ENCODE measurements at places on chromosomes 11 and 22.

DNA sequence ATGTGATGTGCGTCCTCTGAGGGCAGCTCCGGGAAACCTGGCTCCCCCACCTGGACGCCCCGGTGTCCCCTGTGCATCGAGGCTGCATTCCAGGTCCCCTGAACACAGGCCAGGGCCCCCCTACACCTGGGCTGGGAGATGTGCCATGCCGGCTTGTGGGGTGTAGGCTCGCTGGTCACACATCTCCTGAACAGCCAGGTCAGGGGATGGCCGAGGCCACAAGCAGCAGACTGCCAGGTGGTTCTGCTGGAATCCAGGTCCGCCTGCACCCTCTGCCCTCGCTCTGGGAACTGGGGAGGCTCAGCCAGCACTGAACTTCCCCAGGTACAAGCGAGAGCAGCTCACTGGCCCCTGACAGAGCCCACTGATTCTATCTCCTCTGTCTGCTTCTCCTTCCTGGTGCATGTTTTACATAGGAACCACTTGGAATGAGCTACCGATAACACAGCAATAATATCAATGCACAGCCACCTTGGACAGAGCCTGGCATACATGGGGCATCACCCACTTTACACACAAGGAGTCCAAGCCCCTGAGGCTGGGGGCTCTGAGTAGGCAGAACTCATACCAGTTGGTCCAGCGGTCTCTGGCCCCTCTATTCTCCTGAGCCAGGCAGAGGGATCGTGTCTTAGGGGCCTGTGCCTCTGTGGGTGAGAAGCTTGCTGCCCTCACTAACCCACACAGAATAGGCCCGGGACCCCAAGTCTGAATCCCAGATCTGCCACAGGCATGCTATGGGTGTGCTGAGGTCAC is 46.8 kb downstream of the TBX1 start:
- DNase-seq, result no peak

DNA sequence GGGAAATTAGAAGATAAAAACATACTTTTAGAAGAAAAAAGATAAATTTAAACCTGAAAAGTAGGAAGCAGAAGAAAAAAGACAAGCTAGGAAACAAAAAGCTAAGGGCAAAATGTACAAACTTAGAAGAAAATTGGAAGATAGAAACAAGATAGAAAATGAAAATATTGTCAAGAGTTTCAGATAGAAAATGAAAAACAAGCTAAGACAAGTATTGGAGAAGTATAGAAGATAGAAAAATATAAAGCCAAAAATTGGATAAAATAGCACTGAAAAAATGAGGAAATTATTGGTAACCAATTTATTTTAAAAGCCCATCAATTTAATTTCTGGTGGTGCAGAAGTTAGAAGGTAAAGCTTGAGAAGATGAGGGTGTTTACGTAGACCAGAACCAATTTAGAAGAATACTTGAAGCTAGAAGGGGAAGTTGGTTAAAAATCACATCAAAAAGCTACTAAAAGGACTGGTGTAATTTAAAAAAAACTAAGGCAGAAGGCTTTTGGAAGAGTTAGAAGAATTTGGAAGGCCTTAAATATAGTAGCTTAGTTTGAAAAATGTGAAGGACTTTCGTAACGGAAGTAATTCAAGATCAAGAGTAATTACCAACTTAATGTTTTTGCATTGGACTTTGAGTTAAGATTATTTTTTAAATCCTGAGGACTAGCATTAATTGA is 1.0 kb downstream of the MALAT1 start:
- no peak for DNase-seq

- no peak for DNase-seq
Measured at GRCh38 chr11:21495879-21496278, 697.0 kb upstream of the ANO5 start.

- no peak for DNase-seq
Measured at GRCh38 chr11:120224361-120224760, 13.5 kb downstream of the OAF start.

- DNase-seq, result no peak
Measured at GRCh38 chr11:125376117-125376516, 119.9 kb downstream of the FEZ1 start.

DNA sequence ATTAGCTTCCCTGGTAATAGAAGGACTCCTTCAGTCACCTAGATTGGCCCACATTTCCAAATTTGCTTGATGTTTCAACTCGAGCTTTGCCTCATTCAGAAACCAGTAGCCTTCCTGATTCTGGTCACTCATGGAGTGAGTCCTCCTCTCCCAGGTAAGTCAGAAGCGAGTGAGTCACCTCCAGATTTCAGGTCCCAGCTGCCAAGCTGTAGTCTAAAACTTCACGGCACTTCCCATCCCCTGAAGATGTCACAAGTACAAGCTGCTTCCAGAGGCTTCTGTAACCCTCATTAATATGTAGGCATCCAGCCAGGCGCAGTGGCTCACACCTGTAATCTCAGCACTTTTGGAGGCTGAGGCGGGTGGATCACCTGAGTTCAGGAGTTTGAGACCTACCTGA is 23.5 kb downstream of the ARHGAP8 start:
- no peak for DNase-seq

DNA sequence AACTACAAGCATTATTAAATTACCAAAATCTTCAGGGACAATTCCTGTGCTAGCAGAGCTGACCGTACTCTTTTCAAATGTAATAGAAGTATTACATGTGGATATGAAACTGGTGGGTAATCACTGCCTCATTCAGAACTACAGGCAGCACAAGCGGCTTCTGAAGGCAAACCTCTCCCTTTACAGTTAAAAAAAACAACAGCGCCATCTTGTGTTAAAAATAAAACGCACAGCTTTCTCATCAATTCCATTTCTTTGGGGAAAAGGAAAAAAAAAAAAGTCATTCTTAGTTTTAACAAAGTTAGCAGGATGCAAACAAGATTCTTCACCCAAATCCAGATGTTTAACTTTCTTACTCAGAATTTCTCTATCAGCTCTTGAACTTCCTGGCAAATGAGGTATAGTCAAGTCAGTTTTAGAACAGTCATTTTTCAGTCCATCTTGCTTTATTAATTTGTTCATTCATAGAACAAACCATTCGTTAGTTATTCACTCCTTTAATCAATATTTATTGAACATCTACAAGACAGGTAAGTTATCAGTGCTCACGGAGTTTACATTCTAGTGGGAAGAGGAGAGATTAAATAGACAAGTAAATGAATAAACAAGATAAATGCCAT is 331.8 kb upstream of the MPPED2 start:
- DNase-seq, result peak; percentile 45

GRCh38 chr22:36549033-36549432 is 20.1 kb upstream of the EIF3D start:
- no peak for DNase-seq

DNA sequence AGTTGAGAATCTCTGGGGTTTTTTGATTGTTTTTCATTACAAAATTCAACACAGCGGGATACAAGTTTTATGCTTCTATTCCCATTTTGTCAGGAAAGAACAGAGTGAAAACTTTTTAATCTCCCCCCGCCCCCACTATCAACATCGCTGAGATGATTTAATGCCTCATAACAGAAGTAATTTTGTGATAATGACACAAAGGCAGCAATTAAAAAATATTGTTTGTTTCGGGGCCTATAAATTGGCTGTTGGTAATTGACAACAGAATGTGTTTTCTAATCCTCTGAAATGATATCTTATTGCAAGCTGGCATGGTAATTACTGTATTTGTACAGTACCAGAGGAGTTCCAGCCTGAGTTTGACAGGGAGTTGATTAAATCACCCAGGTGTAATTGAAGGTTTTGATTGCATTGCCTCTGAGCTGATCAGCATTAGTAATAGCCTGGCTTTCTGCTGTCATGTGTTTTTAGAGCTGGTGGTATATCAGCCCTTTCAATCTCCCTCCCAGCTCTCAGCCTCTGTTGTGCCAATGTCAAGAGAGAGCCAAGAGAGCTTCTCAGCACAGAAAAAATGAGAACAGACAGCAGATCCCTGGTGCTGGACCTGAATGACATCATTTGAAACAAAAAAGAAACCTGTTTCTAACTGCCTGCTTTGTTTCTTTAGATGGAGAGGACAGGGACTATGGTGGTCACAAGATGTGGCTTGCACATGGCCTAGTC is 265.1 kb downstream of the FAM76B start:
- no peak for DNase-seq

DNA sequence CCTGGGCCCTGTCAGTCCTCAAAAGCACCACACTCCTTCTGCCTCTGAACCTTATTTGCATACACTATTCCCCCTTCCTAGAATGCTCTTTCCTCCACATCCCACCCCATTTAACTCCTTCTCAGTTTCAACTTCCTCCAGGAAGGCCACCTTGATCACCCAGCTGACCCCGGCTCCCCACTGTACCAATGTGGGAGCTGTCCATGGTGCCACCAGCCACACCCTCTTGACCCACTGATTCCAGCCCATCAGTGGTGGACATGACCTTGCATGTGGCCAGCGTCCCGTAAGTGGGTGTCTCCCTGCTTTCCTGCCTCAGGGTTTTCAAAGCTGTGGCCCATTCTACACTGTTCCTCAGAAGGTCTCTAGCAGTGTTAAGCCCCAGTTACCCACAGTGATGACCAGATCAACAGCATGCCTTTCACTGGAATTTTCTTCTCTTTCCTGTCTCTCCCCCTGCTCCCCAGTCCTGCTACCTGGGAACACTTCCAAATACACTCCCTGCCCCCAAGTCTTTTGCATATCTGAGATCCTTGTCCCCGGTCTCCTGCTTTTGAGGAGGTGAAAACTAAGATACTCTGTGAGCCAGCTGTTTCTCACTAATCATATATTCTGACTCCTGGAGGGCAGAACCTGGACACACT is 346.6 kb downstream of the MN1 start:
- DNase-seq, result no peak

Measured in NCI-H460 (cell line).